Tibial artery (tissue), 4 donors: ENCODE measurements at places on chromosomes 2 and 18.

GRCh38 chr18:8359076-8359475, 250.2 kb upstream of the RAB12 start:
- DNase-seq, result no peak

- DNase-seq, result no peak
Observed at GRCh38 chr2:47028171-47028570, 112.6 kb upstream of the MCFD2 start.

- DNase-seq, result no peak
Observed at GRCh38 chr2:200226451-200227426, 79.8 kb upstream of the SPATS2L start.

DNA sequence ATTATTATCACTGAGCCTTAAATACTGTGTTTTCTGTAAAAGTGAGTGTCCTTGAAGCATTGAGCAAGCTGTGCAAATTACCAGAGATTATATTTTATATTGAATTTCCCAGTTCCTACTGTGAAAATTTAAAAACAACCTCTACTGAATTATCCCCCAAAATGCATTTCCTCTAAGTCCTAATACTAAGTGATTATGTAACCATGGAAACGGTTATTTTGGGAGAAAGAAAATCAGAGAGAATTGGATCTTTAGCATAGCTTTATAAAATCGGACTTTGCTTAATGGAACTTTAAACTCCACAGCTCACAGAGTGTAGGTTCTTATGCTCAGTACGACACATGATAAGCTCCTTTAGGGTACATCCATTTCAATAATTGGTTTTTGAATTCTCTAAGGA, 19.3 kb upstream of the CHMP1B start:
- no peak for DNase-seq

DNA sequence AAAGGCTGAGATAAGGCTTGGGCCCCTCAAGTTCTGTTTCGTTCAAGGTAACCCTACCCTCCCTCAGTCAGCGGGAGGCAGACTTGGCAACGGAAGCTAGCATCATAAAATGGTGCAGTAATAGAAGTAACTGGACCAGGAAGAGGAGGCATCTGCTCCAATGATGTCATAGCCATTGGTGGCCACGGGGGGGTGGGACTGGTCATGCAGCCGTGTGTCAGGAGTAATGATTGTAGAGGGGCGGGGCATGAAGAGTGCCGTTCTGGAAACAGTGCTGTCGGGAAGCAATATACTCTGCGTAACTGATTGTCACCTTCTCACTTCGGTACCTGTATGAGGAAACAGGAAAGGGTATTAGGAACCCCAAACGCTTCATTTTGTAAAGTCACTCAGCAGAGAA, 6.9 kb upstream of the POLR2D start:
- no peak for DNase-seq

DNA sequence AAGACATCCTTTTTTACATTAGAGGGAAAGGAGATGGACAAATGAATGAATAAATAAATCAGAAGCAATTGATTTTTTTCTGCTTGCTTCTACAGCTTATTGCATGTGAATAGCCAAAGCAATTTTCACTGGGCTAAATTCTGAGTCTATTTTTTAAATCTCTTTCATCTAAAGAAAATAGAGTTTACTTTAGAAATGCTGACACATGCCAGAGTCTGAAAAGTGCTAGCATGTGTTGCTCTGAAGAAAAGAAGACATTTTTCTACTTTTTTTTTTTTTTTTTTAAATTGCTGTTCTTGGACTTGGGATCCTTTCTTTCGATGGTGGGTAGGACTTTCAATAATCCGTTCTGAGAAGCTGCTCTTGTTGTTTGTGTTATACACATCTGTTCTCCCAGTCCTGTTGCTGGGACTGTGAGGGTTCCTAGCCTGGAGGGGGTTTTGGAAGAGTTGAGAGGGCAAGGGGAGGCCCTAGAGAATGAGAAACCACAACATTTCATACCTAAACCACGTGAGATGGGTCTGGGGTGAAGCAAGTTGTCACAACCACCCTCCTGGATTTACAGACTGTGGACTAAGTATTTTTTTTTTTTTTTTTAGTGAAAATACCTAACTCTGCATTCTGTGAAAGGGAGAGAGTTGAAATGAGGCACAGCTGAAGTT, 193.5 kb downstream of the PRKCE start:
- DNase-seq, result no peak

DNA sequence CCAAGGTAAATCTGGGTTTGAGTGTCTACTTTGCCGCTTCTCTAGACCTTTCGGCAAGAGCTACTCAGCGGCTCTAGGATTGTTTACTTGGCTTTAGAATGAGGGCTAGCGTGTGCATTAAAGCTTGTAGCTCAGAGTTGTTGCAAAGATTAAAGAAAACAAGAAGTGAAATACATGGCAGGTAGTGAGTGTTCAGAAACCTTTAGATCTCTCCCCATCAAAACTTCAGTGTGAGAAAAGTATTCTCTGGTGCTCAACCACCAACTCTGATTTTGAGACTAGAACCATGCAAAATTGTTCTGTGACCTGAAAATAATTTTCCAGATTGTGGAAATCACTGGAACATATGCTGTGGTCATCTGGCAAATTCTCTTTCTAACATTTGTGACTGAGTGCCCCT, 512.0 kb downstream of the CMPK2 start:
- no peak for DNase-seq

DNA sequence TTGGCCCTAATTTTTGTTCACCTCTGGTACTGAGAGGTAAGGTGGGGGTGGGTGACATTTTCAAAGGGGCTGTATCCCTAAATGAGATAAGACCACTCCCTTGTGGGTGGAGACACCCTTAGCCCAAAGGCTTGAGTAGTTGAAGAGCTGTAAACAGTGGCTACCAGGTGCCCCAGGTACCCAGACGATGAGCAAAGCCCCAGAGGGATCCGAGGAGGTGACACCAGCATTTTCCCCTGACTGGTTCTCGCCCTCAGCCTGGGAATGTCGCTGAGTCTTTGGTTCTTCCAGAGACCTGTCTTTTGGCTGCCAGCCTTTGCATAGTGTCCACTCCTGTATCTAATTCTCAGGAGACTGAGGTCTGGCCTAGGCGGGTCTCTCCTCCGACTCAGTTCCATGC, 36.5 kb downstream of the RRM2 start:
- DNase-seq, result no peak

DNA sequence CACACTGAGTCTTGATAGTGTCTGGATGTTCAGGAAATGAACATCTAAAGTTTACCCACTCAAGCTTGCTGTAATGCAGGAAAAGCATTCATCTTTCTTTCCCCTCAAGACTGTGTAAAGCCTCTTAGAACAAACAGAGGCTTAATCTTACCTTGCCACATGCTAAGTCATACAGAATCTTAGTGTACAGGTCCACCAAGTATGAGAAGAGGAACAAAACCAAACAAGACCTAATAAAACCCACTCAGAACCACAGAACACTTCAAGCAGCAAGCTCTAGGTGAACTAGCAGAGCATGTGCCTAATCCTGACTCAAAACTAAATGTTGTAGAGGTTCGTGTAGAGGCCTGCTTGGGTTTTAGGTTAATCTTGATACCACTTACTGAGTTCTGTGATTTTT, 97.6 kb downstream of the SPTBN1 start:
- no peak for DNase-seq

DNA sequence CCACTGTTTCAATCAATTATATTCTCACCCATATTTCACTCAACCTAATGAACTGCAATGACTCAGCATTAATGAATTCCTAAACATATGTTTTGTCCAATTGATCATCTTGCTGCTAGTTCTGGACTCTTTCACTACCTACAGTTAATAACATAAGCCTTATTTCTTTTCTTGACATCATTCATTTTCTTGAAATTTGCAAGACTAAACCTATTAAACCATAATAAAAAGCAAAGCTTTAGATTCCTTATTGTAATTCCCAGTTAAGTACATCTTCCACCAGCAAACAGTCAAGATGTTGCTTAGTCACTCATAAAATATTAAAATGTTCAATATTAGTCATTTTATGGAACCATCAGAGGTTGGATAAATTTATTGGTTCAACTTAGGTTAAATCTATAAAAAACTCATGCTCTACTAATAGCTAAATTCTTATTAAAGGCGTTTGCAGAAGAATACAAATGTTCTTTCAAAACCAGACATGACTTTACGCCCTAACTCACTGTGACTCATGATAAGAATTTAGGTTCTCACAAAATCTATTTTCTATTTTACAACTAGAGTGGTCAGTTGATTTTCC, 599.4 kb downstream of the RNF144A start:
- no peak for DNase-seq
